ENCODE measurements at places on chromosomes 3 and 15. TPM values are rescaled to one million over a fixed set of nuclear protein-coding genes. Genes with fewer than 3 reads are reported as not detected.

Gene GOLGA8G
- total RNA-seq: 0.09 TPM

DNA sequence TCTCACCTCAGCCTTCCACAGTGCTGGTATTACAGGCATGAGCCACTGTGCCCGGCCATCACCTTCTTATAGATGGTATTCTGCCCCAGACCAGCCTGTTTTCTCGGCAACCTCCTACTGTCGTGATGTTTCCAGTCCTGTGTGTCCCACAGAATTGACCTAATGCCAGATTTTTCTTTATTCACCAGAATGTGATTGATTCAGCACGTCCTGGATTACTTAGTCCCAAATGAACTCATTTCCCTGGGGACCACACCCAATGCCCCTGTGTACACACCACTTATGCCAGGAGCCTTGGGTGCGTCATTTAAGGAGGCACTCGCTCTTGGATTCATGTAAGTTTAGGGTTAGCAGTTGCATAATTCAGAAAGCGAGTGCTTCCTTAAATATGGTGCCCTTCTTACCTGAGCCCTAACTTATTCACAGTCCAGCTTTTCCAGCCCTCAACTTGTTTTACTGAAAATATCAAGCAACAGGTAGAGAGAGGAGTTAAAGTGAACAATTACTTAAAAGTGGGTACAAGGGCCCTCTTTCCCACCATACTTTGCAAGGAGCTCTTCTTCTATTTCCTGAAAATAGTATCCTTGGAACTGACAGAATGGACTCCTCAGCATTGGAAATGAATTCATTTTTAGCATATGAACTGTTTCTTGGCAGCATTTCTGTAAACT is 64.6 kb upstream of the UBE2E1 start:
- H3K4me1 ChIP-seq: peaks cover 27% of the 10 kb centered on the region
- DNase-seq: peak; percentile 97
- H3K27ac ChIP-seq: peak overlapping the region; percentile 83
- no peaks in the 10 kb centered on the region for H3K27me3 ChIP-seq

DNA sequence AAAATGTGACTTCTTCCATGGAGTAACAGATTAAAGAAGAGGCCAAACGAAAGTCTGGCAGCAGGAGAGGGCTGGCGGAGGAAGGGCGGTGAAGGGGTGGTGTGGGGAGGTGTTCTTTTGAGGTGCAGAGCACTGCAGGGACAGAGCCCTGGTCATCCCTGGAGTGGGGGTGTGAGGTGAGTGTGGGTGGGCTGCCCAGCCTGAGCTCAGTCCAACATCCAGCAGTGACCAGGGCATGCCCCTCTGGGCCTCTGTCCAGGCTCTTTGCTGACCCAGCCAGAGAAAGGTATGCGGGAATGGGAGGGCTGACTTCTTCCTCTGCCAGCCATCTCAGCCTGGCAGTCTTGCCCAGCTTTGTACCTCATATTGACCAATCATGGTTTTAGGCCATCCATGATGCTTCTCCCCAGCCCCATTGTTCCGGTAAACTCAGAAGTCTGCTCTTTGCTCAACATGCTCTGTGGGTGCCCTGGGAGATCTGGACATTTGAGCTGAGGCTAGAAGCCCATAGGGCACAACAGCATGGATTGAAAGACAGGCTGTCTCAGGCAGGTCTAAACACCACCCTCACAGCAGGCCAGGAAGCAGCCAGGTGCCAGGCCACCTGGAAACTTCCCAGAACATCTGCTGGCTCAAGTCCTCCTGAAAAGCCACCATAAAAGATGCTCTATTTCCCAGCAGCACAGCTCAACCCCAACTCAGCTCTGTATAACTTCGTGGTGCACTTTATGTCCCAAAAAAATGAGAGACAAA is 25.9 kb upstream of the CXCR6 start:
- DNase-seq: peak; percentile 65
- H3K4me1 ChIP-seq: peaks cover 7% of the 10 kb centered on the region
- H3K27me3 ChIP-seq: no peaks in the 10 kb centered on the region
- no peak overlapping the region for H3K4me3 ChIP-seq
- peaks cover 14% of the 10 kb centered on the region for H3K36me3 ChIP-seq
- H3K27ac ChIP-seq: peak overlapping the region; percentile 87

GRCh38 chr15:60580650-60581376 is 101.9 kb upstream of the ICE2 start:
- H3K27ac ChIP-seq: no peak overlapping the region
- no peaks in the 10 kb centered on the region for H3K36me3 ChIP-seq
- H3K4me1 ChIP-seq: peaks cover 10% of the 10 kb centered on the region

- no peak overlapping the region for H3K27ac ChIP-seq
- H3K36me3 ChIP-seq: peaks cover 2% of the 10 kb centered on the region
- no peak for DNase-seq
- no peak overlapping the region for H3K4me3 ChIP-seq
Observed at GRCh38 chr15:93460717-93461116, 371.7 kb upstream of the RGMA start.

GRCh38 chr3:195062866-195063540 is 208.0 kb downstream of the XXYLT1 start:
- no peak overlapping the region for H3K4me3 ChIP-seq
- no peak overlapping the region for H3K27ac ChIP-seq
- H3K4me1 ChIP-seq: no peaks in the 10 kb centered on the region
- H3K27me3 ChIP-seq: no peaks in the 10 kb centered on the region
- DNase-seq: no peak

DNA sequence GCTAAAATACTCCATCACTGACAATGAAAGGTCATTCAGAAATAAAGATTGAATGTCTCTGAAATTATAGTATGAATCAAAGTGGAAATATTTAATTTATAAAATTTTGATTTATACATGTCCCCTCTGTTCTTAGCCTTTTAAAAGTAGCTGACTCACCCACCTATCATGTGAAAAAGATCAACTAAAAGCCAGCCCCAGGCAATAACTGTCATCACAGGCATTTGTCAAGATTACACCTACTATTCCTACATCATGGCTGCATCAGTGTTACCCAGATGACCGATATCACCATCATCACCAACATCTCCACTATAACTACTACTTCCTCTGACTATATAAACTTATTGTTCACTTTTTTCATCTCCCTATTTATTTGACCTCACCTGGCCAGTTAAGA is 14.3 kb upstream of the PIK3R4 start:
- H3K36me3 ChIP-seq: peaks cover 6% of the 10 kb centered on the region
- H3K4me3 ChIP-seq: no peak overlapping the region
- peak; percentile 46 for DNase-seq

Gene NRROS
- total RNA-seq: not detected

DNA sequence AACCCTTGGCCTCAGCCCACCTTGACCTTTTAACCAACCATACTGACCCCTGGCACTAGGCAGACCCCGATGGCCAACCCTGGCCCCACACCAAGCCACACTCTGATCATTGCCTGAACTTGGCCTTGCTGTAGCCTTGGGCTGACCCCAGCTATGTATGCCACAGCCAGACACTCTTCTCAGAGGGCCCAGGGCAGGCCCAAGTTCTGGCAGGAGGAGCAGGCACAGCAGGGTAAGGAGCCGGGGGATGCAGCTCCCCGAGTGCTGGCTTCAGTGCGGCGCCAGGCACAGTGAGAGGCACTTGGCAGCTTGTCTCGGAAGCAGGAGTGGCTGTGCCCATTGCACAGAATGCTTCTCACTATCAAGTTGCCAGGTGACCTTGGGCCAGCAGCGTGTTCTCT is 22.3 kb downstream of the PRR20G start:
- H3K36me3 ChIP-seq: no peaks in the 10 kb centered on the region
- H3K27ac ChIP-seq: no peak overlapping the region

DNA sequence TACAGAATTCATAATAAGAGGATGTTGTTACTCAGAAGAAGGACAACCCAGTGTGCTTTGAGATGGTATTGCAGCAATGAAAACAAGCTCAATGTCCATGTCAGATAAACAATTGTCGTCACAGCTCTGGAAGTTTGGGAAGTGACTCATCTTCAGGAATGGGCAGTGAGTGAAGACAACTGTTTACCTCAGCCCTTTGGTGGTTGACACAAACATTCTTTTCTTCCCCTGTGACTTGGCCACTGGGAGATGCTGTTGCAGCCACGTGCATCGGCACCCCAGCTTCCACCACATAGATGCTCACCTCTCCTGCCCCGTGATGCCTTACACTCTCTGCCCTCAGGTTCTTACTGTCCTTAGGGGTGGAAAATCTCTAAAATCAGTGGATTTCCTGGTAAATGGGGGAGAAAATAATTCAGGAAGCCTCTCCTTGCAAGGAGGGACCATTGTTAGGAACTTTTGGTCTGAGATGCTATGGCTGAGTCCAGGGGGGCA is 114.1 kb upstream of the GALNT15 start:
- DNase-seq: peak; percentile 98
- H3K4me1 ChIP-seq: peaks cover 66% of the 10 kb centered on the region
- H3K27ac ChIP-seq: peak overlapping the region; percentile 96
- H3K4me3 ChIP-seq: peak overlapping the region; percentile 30

Gene SCAANT1
- total RNA-seq: not detected

- no peaks in the 10 kb centered on the region for H3K27me3 ChIP-seq
- H3K36me3 ChIP-seq: peaks cover 6% of the 10 kb centered on the region
- DNase-seq: no peak
- no peaks in the 10 kb centered on the region for H3K4me1 ChIP-seq
- H3K4me3 ChIP-seq: no peak overlapping the region
Observed at GRCh38 chr3:65979731-65980130, 59.0 kb downstream of the MAGI1 start.

GRCh38 chr15:68584756-68585573 is 6.2 kb downstream of the CORO2B start:
- H3K36me3 ChIP-seq: no peaks in the 10 kb centered on the region
- H3K27ac ChIP-seq: no peak overlapping the region
- no peak overlapping the region for H3K4me3 ChIP-seq
- H3K27me3 ChIP-seq: no peaks in the 10 kb centered on the region

GRCh38 chr3:136835089-136835812 is 16.3 kb downstream of the SLC35G2 start:
- H3K36me3 ChIP-seq: no peaks in the 10 kb centered on the region
- H3K27me3 ChIP-seq: no peaks in the 10 kb centered on the region
- DNase-seq: no peak
- H3K27ac ChIP-seq: no peak overlapping the region
- H3K4me1 ChIP-seq: peaks cover 38% of the 10 kb centered on the region
- no peak overlapping the region for H3K4me3 ChIP-seq

Measured in MCF 10A (cell line).